ENCODE measurements at places on chromosomes 5 and 9.

DNA sequence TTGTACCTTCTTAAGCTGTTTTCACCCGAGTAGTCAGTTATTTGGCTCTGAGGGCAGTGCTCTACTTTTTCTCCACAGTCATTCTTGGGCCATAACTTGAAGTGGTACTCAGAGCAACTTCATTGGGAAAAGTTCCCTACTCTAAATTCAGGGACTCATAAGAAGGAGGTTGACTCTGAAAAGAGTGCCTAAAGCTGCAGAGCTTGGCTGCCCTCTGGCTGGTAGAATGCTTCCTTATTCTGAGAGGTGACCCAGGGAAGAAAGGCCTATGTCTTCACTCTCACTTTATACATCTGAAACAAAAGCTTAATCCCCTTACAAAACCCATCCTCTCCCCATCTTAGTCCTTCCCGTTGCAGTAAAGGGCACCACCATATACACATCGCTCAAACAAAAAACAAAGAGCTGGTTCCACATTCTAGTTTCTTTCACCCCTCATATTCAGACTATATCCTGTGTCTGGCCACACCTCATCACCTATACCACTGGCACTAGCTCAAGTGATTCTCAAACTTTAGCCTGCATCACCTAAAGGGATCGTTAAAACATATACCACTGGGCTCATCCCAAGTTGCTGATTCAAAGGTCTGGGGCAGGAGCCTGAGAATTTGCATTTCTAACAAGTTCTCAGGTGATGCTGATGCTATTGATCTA, 7.9 kb downstream of the IGIP start:
- no peak for DNase-seq

GRCh38 chr9:104227108-104227507, 133.0 kb downstream of the SMC2 start:
- DNase-seq, result no peak

DNA sequence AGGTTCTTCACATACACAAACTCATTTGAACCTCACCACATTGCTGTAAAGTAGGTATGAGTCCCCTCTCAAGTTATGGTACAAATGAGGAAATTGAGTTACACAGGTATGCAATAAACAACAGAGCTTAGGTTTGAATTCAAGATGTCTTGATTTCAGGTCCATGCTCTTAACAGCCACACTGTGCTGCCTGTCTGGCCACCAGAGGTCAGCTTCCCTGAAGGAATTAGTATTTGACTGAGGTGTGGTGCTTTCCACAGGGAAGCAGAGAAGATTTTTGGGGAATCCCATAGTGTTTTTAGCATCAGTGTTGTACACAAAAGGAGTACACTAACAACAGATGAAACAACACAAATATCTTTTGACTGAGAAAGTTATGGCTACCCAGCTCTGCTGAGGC, 94.4 kb upstream of the ITGA1 start:
- no peak for DNase-seq

GRCh38 chr5:180098991-180099732, 27.6 kb upstream of the RNF130 start:
- no peak for DNase-seq

GRCh38 chr9:136171801-136172411, 33.0 kb downstream of the LHX3 start:
- no peak for DNase-seq

DNA sequence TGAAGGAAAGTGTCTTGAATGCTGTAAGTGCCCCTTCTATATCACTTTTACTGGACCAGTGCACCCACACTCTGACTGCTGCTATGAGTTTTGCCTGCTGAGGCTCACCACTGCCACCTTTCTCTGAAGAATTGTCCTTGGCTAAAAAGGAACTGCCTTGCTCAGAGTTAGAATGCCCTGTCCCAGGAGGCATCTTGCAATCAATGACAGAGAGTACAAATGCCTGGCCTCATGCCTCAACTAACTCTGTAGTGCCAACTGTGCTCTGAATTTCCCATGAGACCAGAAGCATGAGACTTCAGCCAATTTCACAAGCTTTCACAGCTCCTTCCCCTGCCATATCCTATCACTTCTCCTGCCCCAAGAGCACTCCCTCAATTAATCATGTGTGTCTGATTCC, 569.7 kb downstream of the ZNF608 start:
- DNase-seq, result no peak

DNA sequence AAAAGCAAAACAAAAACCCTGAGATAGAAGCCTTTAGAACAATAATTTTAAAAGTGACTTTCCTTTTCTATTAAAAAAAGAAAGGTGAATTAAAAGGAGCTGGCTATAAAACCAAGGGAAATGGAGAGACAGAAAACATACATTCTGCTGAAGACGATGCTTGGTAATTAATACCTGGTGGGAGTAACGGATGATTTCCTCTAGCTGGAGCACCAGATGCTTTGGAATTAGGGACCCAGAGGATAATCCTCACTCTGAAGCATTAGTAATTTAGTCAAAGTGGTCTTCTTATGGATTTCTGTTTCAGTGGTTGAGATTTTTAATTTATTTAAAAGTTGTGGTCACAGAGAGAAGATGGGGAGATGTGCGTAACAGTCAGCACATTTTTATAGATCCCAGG, 982.5 kb downstream of the TLE4 start:
- DNase-seq, result no peak

- DNase-seq, result no peak
Measured at GRCh38 chr9:15622318-15622971, 69.6 kb downstream of the CCDC171 start.

- DNase-seq, result no peak
Measured at GRCh38 chr5:132203464-132203818, 24.2 kb downstream of the P4HA2 start.

- DNase-seq, result no peak
Measured at GRCh38 chr9:127437497-127438264, 13.5 kb downstream of the ZNF79 start.

- peak; percentile 15 for DNase-seq
Measured at GRCh38 chr5:93620487-93621326, 37.7 kb downstream of the NR2F1 start.

DNA sequence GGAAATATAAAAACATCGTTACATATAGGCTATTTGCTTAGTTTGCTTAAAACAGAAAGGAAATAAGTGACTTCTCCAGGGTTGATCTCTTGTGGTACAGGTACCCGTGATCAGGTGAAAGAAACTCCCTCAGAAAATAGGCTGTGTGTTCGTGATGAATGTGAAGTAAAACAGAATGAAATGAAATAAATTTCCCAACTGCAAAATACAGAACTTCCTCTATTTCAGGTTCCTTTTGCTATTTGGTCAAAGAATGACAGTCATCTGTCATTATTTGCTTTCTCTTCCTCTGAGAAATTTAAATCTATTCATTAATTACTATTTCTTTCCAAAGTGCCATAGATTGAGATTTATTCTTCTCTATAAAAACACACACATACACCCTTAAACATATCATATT, 408.1 kb downstream of the FAM170A start:
- no peak for DNase-seq

GRCh38 chr5:88845081-88845697, 37.8 kb downstream of the MEF2C start:
- no peak for DNase-seq

- peak; percentile 13 for DNase-seq
Measured at GRCh38 chr5:146877783-146878475, 628 bp downstream of the PPP2R2B start.

- no peak for DNase-seq
Measured at GRCh38 chr5:96909435-96909834, 26.4 kb upstream of the LNPEP start.

GRCh38 chr9:14180960-14181537, 132.9 kb downstream of the NFIB start:
- DNase-seq, result no peak

- no peak for DNase-seq
Measured at GRCh38 chr5:103178167-103178566, 58.1 kb downstream of the PPIP5K2 start.

DNA sequence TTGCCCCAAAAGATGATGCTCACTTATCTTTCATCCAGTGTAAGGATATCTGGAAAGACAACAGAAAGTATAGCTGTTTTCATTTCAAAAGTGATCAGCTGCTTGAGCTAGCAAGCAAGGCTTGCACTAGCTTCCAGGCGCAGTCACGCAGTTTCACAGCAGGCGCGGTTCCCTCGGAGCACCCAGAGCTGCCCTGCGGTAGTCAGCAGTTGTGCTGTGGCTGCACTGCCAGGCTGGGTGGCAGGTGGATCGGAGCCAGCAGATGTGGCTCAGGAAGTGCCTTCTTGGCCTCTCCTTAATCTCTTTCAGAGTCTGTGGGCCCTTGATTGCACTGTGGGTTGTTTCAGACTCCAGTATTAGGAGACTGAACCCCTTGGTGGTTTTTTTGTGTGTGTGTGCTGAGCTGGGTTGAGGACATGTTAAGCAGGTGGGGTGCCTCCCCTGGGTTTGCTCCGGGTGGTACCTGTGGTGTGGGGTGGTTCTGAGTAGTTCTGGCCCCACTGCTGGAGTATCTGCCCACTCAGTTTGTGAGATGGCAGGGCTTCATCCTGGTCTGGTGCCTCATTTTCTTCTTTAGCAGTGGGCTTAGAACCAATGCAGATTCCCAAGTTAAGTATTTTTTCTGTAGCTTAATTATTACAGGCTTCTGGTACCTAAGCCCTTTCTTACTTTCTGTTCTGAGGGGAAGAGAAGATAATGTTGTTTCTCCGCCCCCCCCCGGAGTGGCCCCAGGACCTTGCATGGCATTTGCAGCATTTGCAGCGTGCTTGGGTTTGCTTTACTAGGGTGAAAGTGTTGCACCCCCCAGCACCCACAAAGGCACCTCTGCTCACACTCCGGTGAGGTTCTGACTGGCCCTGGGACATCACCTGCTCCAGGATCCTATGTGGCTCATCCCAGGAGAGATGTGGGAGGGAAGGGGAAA, 16.4 kb downstream of the TENT4A start:
- DNase-seq, result no peak

- DNase-seq, result no peak
Measured at GRCh38 chr5:151139646-151140045, 17.9 kb downstream of the ANXA6 start.

DNA sequence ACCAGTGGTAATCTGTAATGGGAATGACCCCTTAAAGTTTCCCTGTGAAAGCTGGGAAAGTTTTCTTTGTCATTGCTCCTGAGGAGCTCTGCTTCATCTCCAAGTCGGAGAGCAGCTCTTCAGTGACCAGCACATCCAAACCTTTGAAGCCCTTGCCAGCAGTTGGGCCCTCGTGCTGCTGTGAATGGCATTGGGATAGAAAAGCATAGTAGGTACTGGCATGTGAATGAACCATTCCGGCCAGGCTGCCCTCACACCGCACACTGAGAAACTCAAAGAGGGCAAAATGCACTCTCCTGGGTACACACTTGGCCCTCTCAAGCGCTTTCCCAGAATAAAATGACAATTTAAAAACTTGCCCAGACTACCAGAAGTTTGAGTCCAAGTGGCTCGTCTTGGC, 1135.0 kb upstream of the WWC1 start:
- DNase-seq, result no peak

- no peak for DNase-seq
Measured at GRCh38 chr9:130904070-130905044, 7.7 kb upstream of the QRFP start.

- no peak for DNase-seq
Measured at GRCh38 chr9:133979921-133980863, 11.9 kb downstream of the VAV2 start.

DNA sequence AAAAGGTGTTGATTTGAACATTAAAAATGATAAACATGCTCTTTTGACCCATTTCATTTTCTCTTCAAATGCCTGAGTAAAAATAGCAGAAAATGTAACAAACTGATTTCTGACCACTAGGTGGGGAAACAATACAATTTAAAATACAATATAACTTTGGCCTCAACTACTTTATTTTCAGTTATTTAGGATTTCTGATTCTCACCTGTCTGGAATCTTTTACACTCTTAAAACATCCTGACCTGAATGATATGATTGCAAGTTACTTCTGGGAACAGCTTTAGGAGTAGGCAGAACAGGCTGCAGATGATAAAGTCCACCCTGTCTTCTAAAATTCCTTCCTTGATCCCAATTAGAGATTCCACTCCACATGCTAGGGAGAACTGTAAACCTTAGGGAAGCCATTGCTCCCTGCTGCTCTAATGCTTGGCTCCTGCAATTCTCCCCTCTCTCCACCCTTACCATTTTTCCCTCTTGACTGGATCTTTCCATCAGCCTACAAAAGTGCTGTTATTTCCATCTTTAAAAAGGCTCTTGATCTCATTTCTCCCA, 70.3 kb downstream of the FYB1 start:
- no peak for DNase-seq

GRCh38 chr5:39505791-39506190, 81.0 kb upstream of the DAB2 start:
- no peak for DNase-seq

- DNase-seq, result no peak
Measured at GRCh38 chr5:158569534-158569933, 530.2 kb downstream of the EBF1 start.

DNA sequence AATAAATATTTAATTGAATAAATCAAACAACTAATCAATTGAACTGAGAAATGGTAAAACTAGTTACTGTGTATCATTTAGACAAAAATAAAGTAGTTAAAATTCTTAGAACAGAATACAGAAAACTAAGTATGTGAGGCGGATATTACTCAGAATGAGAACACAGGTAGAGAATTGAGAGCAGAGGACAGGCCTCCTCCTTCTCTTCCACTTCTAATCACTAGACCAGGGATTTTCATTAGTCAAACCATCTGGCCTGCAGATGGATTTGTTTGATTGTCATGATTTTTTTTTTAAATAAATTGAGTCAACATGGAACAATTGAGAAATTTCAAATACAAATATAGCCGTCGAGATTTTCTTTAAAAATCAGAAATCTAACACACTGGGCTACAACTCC, 198.6 kb upstream of the HMHB1 start:
- DNase-seq, result no peak

DNA sequence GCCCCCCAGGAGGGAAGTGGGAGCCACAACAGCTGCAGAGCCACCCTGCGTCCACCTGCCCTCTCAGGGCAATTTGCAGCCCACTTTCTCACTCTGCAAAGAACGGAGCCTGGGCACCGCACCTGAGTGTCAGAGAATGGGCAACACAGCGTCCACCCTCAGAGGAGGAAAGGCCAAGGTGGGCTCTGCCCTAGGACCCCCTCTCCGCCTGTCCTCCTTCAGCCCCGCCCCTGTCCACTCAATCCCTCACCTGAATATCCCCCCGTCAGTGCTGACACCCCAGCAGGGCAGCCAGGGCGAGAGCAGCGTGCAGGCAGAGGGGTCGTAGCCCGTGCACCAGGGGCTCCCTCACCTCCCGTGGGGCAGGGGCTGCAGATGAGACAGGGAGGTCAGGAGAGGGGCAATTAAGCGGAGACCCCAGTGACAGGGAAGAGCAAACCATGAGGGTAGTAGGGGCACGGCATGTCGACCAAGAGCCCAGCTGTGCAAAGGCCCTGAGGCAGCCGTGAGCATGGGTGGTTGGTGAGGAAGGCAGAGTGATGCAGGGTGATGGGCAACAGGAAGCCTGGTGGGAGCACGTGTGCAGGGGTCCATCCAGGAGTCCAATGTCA, 140.3 kb downstream of the OLFM1 start:
- no peak for DNase-seq

DNA sequence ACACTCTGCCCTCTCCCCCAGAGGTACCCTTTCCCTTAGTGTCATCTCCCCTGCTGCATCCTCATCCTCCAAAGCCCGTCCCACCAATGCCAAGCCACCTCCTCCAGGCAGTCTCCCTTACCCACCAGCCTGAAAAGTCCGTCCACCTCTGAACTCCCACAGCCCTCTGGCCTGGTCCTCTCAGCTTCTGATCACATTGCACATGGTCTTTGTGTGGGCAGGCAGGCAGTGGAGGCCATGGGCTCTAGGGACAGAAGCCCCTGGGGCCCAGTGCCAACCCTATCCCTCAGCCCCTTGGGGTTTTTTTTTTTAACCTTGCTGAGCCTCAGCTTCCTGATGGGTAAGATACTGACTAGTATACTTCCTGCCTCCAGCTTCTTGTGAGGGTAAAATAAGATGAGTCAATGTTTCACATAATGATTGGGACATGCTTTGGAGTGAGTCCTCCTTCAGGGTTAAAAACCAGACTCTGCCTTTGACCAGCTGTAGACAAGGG, 19.4 kb downstream of the CSF1R start:
- DNase-seq, result no peak

Data from stimulated activated CD8-positive, alpha-beta memory T cell treated with anti-CD3 and anti-CD28 coated beads, Interleukin-7, amount 100 ng/mL, for 4 hours (primary cell).